ENCODE measurements at places on chromosomes 1 and 21.

DNA sequence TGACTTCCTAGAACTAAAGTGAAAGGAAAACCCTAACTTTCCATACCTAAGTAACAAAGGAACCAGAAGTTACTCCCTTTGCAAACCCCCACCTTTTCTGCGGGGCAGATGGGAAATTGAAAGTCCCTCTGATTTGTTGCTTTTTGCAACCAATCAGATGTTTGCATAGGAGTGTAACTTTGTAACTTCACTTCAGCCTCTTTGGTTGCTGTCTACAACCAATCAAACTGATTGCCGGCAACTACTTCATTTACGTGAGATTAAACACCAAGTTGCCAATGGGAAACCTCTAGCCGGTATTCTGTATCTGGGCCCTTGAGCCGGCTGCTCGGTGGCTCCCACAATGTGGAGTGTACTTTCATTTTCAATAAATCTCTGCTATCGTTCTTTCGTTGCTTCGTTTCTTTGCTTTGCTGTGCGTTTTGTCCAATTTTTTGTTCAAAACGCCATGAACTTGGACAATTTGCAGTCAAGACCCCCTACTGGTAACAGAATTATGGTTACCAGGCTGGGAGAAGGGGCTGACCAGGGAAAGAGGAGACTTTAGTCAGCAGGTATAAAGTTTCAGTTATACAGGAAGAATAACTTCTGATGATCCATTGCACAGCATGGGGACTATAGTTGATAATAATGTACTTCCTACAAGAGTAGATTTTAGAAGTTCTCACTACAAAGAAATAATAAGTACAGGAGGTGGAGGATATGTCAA, 69.2 kb upstream of the RGS2 start:
- no peak for DNase-seq

GRCh38 chr21:41737651-41738324, 29.1 kb downstream of the RIPK4 start:
- DNase-seq, result no peak

DNA sequence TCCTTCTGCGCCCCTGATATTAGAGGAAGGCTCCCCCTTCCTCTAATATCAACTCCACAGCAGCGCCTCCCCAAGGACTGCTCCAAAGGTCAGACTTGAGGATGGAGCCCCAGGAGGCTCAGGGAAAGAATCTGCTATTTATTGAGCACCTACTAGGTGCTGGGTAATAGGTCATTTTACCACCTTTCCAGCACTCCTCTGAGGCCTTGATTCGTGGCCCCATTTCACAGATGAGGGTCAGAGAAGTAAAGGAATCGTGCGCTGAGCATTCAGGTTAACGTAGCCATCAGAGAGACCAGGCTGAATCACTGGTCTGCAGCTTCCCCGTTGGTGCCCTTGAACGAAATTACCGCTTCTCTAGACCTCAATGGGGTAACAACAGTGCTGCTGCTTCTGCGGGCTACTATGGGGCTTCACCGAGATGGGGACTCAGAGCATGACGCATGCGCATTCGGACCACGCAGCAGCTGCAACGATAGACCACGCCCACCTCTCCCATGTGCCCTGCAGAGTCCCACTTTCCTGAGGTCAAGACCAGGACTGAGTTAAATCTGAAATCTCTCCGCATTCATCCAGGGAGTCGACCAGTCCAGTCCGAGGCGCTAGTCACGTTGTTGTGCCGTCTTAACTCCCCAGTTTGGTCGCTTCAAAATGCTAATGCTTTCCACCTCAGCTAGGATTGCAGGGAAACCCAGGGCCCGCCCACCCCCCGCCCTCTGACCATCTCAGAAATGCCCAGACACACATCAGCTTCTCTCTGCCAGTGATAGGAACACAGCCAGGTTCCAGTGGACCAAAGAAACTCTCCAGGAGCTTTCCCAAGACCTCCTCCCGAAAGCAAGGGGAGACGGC, 12.9 kb downstream of the CAMK2N1 start:
- no peak for DNase-seq

GRCh38 chr1:18588093-18588492, 42.6 kb upstream of the PAX7 start:
- DNase-seq, result no peak

- DNase-seq, result no peak
Measured at GRCh38 chr1:81437649-81438048, 363.1 kb upstream of the ADGRL2 start.

GRCh38 chr1:244341455-244342450, 110.0 kb downstream of the ADSS2 start:
- DNase-seq, result no peak

GRCh38 chr1:200207711-200208126, 180.2 kb downstream of the NR5A2 start:
- DNase-seq, result no peak

DNA sequence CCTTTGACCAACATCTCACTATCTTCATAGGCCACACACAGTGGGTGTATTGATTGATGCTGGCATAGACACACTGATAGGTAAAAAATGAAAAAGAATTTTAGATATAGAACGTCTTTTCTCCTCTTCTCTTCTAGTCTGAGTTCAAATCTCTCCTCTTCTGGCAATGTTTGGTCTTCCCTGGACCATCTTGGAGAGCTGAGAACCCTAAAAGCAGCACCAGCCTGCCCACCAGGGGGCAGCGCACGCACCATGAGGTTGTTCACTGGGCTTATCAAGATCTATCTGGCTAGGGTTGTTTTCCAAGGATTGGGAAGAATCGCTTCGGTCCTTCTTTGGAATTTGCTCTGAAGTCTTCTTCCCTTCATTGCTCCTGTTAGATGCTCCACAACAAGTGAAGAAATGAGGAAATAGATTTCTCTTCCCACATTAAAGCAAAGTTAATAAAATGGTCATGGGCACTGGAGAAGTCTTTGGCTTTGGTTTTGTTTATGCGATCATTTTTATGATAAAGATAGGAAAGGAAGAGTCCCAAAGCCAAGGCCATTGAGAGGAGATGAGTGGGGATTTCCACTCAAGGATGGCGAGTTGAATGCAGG, 104.0 kb upstream of the OLIG2 start:
- peak; percentile 12 for DNase-seq

- DNase-seq, result no peak
Measured at GRCh38 chr1:52739699-52740467, 13.6 kb downstream of the ZYG11B start.

DNA sequence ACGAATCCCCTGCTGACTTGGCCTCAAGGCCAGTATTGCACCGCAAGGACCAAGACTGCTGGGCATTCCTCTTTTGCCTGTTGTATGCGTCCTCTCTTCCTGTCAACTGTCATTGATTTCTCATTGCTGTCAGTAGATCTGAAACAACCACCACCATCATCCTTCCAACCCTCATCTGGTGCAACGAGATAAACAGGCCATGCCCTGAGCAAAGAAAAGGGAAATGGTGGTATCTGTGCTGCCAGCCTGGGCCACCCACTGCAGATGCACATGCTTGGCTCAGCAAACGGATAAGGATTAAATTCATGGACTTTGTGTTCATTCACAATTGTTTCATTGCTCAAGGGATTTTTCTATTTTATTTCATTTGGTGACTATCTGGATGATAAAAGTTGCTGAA, 13.6 kb downstream of the OXCT2 start:
- DNase-seq, result no peak
